Cortex of kidney (tissue), 1 donor: ENCODE measurements at places on chromosomes 3 and 15.

- no peak for DNase-seq
Observed at GRCh38 chr3:127077505-127078064, 94.7 kb downstream of the PLXNA1 start.

DNA sequence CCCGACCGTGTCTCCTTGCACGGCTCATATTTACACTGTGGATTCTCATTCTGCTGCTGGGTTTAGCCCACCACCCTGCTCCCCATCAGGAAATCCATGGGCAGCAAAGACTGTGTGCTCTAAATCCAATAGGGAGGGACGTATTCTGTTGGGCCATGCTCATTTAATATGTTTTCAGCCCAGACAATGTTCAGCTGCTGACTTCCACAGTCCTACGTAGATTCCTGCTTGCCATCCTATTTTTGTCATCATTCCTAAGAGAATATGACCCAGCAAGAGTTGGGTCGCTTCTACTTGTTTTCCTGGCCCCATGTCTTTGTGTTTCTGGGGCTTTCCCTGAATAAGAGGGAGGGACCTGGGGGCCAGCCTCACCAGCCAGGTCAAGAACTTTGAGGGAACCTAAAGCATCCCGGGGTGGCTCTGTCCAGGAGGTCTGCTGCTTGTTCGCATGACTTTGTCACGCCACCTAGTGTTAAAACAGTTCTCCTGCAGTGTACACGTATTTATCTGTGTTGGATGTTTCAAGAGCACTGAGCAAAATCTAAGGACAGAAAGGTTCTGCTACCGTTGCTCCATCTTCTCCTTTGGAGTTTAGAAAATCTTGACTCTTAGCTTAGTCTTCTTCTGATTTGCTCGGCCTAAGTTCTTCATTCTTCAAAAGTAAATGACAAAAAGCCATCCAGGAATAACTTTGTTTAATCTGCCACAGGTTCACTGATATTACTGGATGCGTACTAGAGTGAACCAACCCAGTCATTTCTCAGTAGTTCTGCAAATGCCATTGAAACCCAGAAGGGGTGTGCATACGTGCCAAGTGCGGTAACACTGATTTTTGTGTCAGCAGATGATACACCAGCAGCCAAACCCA lies 79.8 kb upstream of the NR2E3 start:
- no peak for DNase-seq

DNA sequence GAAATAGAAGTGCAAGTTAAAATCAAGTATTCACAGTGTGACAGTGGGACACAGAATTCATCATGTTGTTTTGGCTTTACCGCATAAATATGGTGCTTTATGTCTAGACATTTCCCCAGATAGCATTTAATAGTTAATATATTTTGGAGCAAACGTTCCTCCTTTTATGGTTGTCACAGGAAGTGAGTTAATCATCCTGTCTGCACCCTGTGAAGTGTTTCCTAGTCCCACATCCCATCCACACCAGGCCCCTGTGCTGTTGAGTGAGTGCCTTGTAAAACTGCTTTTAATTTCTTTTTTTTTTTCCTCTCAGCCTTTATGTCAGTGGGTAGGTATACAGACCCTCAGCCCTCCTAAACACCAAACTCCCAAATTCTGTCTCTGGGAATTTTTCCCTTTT lies 393.7 kb downstream of the FEZF2 start:
- no peak for DNase-seq

- DNase-seq: no peak
Observed at GRCh38 chr15:29532296-29532695, 262.7 kb upstream of the NSMCE3 start.

- DNase-seq: no peak
Observed at GRCh38 chr15:60044636-60045270, 40.6 kb downstream of the FOXB1 start.

- no peak for DNase-seq
Observed at GRCh38 chr3:172217877-172218276, 178.5 kb downstream of the FNDC3B start.
